Foreskin fibroblast (primary cell): ENCODE measurements at places on chromosomes 5 and 9.

DNA sequence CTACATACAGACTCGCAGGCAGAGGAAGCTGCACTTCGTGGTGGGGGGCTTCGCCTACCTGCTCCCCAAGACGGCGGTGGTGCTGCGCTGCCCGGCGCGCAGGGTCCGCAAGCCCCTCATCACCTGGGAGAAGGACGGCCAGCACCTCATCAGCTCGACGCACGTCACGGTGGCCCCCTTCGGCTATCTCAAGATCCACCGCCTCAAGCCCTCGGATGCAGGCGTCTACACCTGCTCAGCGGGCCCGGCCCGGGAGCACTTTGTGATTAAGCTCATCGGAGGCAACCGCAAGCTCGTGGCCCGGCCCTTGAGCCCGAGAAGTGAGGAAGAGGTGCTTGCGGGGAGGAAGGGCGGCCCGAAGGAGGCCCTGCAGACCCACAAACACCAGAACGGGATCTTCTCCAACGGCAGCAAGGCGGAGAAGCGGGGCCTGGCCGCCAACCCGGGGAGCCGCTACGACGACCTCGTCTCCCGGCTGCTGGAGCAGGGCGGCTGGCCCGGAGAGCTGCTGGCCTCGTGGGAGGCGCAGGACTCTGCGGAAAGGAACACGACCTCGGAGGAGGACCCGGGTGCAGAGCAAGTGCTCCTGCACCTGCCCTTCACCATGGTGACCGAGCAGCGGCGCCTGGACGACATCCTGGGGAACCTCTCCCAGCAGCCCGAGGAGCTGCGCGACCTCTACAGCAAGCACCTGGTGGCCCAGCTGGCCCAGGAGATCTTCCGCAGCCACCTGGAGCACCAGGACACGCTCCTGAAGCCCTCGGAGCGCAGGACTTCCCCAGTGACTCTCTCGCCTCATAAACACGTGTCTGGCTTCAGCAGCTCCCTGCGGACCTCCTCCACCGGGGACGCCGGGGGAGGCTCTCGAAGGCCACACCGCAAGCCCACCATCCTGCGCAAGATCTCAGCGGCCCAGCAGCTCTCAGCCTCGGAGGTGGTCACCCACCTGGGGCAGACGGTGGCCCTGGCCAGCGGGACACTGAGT, 255.9 kb downstream of the SAXO1 start:
- no peak for DNase-seq

DNA sequence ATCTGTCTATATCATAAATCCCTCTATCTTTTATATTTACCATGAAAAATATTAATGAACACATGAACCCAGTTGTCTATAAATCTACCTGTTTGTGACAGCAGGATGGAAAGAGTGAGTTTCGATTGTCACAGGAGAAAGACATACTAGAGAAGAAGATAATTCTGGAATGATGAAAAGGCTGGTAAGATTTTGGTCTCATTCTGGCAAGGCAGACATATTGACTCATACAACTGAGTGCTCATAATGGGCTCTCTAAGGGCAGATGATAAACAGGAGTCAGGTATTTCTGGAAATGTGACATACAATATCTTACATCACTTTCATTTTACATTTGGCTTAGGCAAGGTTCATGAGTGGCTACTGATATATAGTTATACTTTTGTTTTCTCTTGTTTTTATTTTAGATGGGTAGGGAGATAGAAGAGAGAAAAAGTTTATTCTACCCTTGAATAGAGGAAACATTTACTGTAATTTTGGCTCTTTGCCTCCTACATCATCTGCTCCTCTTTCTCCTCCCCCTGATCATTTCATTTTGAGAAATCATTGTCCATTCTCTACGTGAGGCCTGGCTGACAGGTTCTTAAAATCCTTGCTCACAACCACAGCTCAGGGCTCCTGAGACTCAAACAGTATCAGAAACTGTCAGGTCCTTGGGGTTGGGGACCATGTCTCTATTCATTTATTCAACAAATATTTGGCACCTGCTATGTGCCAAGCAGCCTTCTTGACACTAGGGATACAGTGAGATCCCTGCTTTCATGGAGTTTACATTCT, 14.4 kb downstream of the ELOVL7 start:
- DNase-seq = no peak

- peak; percentile 66 for DNase-seq
Observed at GRCh38 chr5:136082390-136083193, 50.1 kb upstream of the SMAD5 start.

DNA sequence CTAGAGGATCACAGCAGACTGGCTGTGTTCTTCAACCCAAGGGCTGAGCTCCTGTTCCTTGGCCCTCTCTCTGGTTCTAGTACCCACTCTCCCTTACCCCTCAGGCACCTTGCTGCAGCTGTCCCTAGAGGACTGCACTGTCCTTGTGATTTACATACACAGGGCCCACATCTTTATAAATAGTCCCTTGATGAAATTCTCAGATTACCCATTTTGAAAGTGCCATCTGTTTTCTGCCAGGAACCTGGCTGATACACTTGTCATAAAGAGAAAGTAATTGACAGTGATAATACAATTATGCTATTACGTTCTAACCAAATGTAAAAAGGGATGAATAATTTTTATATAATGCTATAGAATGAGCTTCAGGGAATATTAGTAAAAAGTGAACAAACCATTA, 16.5 kb upstream of the SPARC start:
- DNase-seq = no peak

DNA sequence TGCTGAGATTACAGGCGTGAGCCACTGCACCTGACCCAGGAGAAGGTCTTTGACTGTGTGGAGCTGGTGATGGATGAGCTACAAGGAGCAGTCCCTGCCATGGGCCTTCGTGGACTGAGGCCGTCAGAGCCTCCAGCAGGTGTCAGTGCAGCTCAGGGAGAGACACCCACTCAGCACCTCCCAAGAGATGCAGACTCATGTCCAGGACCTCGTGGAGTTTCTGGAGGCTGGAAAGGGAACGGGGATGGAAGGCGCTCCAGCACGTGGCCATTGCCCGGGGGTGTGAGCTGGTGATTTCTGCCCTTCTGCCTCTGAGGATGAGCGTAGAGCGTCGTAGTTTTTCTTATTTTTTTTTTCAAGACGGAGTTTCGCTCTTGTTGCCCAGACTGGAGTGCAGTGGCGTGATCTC, 9.5 kb downstream of the TOR4A start:
- DNase-seq = peak; percentile 70

DNA sequence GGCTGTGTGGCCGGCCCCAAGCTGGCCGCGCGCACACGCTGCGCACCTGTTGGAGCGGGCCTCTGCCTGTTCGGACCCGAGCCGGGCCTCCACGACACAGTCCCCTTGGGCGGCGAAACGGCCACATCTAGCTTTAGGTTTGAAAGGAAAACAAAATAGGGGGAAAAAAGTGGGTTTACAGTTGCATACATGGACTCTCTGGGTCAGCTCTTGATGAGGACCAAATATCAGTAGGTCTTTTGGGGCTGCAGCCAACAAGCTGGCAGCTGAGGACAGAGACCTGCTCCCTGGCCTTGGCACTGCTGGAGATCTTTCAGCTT, 20.7 kb downstream of the IGIP start:
- no peak for DNase-seq

DNA sequence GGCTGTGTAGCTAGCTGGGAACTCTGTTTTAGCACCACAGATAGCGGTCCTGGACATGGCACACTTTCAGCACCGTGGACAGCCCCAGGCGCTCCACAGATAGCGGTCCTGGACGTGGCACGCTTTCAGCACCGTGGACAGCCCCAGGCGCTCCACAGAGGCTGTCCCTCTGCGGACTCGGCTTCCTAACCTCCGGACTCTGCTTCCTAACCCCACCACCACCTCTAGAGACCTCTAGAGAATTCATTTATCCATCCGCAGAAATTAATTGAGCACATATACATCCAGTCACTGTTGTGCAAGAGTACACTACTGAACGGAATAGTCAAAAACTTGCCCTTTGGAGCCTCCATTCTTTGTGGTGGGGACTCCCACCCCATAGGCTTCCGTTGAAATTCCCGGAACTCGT, 27.4 kb downstream of the UNC5A start:
- DNase-seq = peak; percentile 95

GRCh38 chr5:66889056-66889455, 292.9 kb downstream of the MAST4 start:
- DNase-seq = no peak

DNA sequence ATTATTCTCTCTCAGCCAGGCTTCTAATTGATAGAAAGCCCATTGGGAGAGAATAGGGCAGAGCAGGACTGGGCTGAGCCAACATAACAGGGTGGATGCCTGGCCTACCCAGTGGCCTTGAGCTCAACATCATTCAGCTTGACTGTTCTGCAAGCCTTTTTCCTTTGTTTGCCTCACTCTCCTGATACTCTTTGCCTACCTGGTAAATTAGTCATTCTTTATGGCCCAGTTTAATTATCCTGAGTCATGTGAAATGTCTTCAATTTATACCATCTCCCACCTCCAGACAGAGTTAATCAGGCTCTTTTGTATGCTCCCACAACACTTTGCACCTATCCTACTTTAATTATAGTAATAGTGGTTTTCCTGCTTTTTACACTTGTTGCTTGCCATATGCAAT, 13.6 kb downstream of the GLRA1 start:
- no peak for DNase-seq

DNA sequence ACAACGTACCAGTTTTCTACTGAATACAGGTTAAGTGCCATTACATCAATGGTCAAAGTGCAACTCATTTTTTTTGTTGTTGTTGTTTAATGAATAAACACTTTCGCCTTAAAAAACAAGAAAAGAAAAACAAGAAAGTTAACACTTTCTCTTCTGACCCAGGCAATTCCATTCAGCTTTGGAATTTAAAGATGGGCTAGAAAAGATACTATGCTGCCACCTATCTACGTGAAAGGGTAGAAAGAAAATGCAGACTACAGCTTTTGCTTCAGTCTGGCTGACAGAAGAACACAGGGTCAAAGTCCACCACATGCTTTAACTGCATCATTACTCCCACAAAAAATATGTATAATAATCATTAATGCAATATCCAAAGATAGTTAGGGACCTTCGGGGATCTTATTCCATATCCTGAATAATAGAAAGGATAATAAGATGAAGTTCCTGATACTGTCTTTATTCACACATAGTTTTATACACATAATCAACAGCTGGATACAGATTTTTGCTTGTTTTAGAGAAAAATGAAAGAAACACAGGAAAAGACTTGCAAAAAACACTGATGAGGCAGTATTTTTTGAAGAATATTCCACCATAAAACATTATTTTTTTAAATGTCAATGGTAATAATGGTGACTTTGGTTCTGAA, 40.4 kb downstream of the ZDHHC21 start:
- no peak for DNase-seq

DNA sequence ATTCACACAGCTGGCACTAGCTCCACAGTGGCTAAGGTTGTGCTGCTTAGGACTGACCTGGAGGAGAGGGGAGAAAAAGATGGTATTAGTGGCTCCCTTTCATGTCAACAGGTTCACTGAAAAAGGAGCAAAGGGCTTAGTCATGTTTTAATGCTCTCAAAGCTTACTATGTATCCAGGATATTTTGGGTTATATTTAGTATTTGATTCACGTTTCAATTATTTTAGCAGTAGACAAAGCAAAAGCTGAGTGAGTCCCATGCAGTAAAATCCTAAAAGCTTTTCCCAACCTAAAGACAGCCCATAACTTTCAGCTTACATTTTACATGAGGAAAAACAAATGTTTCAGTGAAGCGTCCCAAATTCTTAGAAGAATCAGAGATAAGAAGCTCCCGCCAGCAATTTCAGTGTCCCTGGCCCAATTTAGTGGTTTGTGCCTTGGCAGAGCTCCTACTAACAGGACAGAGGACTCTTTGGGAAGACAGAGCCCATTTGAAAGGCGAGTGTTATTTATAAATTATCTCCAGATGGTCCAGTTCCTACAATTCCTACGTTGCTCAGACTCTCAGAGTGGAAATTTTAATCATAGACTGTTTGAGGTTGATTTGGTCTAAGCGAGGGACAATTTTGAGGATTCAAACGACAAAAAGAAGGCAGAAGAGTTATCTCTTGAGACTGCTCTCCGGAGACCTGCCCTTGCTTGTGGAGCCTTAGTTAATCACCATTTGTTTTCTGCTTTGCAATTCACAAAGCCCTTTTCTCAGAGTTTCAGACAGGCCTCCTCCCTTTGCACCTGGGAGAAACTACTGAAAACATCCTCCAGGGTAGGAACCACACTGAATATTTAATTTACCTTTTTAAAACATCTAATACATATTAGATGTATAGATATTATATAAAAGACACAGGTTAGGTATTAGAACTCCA, 225.0 kb upstream of the ANKRD55 start:
- peak; percentile 46 for DNase-seq

DNA sequence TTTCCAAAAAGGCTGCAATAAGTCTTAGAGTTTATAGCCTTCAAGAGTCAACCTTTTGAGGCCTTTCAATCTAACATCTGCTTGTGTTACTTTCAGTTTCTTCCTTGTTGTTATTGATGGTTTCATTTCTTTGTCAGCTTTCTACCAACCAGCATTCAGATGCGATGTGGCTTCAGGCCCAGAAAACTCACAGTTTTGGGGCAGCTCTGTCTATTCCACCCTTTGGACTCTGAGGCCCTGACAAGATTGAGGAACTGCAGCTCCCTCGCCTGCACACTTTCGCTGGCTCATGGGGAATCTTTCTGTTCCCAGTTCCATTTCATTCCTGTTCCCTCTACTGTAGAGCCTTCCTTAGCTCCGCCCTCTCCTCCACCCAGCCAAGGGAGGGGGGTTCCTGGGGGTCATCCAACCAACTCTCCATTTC, 13.3 kb upstream of the WHRN start:
- DNase-seq = no peak

DNA sequence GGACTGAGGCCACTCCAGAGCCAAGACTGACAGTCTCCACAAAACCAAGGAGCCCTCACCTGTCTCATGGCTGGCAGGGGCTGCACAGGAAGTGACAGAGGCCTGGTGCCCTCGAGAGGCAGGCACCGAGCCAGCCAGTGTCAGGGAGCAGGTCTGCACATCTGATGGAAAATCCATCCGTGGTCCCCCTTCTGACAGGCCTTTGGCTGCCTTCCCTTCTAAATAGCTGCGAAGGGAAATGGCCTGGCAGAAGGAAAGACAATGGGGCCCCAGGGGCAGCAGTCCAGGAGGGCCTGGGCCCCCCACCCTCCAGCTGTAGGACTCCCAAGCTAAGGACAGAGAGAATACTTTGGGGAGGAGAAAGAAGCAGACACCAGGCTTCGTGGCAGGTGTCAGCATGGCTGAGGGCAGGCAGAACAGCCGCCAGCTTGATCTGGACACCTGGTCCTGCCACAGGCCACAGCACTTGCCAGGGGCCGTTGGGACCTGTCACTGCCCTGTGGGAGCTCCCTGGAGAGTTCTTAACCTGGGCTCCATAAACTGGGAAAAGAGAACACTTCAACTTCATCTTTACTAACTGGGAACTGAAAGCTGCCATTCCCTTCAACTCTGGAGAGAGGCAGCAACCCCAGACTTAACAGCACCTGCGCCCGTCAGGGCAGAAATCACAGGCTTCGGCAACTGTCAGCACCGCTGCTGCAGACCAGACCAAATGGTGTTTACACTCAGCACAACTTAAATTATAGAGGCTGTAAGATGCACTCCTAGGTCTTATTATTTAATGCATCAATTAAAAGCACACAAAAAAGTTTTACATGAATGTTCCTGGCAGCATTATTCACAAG, 22.0 kb downstream of the ADAMTS2 start:
- DNase-seq = no peak
